ENCODE measurements at places on chromosomes 7 and 10. TPM values are rescaled to one million over a fixed set of nuclear protein-coding genes. Genes with fewer than 3 reads are reported as not detected.

Gene ITGB8
- total RNA-seq = 51.7 TPM

Gene GPER1
- 3.6 TPM for total RNA-seq

Gene SEM1
- total RNA-seq = 202 TPM

Gene CDNF
- 1.5 TPM for total RNA-seq

Gene MOGAT3
- not detected for total RNA-seq
